ENCODE measurements at places on chromosomes 12 and 14.

DNA sequence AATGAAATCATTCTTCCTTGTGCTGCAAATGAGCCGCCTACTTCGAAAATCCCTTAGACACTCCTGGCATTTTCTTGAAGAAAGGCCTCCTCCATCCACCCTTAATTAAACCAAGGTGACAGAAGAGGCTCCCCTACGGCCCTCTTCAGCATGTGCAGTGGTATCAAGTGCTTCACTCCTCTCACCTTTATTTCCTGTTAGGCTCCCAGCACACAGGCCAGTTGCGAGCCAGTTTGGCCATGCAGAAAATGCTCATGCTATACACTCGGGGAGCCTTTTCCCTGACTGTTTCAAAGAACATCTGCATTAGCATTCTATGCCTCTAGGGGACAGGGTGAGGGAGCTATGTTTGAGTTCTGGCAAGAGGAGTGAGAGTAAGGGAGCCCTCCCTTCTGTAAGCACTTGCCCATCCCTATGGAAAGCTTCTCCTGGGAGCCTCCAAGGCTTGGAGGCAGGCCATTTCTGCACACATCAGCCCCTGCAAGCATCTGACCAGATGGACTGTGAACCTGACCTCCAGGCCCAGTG is 291.5 kb downstream of the RPS29 start:
- no peak for DNase-seq

- DNase-seq, result no peak
Measured at GRCh38 chr12:22600181-22600580, 24.8 kb upstream of the ETNK1 start.

- no peak for DNase-seq
Measured at GRCh38 chr12:108350511-108350910, 11.4 kb upstream of the CMKLR1 start.

DNA sequence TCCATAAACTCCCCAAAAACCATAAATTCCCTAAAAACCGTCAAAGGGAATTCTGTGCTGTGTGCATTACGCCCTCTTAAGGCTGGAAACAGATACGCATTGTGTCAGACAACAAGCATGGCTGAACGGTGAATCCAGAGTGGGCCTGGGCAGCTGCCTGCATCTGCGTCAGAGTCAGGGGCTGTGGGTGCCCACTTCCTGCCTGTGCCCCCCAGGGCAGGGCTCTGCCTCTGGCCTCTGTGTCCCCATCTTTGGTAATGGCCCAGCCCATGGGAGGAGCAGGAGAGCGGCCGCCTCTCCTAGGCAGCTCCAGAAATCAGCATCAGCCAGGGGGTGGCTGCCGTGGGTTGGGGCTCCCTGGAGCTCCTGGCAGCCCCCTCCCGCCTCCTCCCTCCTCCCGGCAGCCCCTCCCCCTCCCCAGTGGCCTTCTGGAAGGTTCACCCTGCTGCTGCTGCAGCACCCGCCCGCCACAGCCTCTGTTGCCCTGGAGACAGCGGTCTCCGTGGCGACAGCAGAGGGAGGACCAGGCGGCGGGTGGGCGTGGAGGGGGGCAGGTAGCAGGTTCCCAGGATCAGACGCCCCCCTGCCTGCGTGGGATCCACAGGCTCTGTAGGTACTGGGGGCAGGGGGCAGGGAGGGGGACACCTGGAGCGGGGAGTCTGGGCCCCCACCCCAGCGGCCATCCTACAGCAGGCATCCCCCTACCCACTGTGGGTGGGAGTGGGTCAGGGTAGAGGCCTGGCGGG is 5.9 kb downstream of the MMP17 start:
- DNase-seq, result no peak

DNA sequence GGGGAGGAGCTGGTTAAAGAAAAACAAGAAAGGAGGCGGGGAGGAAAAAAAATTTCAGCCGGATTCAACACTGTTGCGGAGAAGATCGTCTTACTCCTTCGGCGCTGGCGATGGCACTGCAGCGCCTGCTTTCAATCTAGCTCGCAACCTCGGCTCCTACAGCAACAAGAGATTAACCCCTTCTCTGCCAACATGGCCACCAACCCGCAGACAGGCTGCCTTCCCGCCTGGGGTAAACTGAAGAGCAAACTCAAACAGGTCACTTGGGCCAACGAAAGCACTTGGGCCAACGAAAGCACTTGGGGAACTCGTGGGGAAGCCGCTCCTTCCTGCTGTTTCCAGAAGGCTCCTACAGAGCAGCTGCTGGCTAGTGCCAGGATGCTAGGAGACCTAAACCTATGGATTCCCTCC is 73.7 kb downstream of the CIT start:
- DNase-seq, result no peak

DNA sequence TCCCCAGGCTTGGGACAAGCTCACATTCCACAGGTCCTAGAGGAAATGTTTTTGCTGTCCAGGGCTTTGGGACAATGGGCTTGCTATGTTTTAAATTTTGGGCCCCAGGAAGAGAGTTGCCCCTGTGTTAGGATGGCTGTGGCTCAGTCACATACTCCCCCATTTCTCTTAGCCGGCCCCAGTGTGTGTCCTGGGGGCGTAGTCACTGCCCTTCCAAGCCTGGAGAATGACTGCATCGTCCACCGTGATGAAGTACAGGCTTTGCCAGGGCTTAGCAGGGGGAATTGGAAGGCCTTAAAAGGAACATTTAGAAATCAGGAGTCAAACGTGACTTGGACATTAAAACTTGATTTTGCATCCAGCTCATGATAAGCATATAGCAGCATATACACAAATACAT is 293.6 kb downstream of the CACNA1C start:
- no peak for DNase-seq

- DNase-seq, result no peak
Measured at GRCh38 chr12:126734710-126735109, 1532.3 kb upstream of the TMEM132C start.

DNA sequence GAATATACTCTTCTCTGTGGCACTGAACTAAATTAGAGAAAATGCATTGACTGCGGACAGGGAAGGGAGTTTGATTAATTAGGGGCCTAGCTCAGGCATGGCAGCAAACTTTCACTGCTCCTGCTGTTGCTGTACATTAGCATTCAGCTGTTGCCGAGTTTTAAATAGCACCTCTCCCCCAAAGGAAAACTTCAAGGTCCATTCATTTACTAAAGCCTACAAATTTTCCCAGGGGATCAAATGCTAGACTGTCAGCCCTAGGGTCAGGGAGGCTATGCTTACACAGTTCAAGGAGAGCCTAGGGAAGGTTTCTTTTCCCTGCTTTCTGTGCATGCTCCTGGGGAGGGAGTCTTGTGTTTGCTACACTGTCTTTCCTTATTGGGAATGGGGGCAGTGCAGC is 60.0 kb upstream of the GZMB start:
- DNase-seq, result no peak

GRCh38 chr14:67798731-67799130 is 17.7 kb downstream of the ZFYVE26 start:
- DNase-seq, result no peak

DNA sequence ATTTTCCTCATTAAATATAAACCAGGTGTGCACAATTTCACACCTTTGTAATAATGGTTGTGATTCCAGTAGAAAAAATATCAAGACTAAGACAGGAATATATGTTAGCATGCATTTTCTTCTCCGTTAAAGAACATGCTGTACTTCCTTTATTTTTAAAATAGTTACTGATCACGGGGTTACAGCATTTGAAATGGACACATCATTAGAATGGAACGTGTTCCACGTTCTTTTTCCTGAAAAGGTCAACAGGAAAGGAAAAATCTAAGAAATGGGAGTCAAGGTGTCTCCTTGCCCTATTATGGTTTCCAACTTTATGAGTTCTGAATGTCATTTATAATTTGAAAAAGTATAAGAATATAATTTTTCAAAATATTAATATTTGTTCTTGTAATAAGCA is 1325.7 kb downstream of the SLC16A7 start:
- DNase-seq, result no peak

- DNase-seq, result no peak
Measured at GRCh38 chr14:32377046-32377646, 48.0 kb downstream of the AKAP6 start.

DNA sequence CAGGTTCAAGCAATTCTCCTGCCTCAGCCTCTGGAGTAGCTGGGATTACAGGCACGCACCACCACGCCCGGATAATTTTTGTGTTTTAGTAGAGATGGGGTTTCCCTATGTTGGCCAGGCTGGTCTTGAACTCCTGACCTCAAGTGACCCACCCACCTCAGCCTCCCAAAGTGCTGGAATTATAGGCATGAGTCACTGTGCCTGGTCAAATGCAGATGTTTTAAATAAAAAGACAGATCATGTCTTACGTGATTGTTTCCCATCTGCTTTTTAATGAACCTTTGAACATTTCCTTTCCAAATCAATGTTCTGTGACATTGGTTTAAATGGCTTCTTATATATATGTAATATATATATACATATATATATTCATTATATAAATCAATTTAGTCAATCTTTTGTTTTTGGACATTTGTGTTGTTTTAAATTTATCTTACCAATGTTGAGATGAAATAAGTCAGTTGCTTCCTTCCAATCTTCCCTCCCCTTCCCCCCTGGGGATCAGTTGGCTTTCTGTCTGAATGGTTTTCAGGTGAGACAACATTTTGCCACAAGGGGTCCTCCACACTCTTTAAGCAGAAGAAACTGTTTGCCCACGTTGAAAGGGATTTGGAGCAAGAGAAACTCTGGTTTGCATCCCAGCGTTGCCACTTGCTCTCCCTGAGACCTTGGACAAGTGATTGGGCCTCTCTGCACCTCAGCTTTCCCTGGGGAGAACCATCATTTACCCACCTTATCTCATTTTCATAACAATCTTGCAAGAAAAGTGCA is 47.6 kb upstream of the RBM19 start:
- DNase-seq, result peak; percentile 15

GRCh38 chr12:29249930-29250329 is 100.9 kb downstream of the FAR2 start:
- DNase-seq, result no peak

DNA sequence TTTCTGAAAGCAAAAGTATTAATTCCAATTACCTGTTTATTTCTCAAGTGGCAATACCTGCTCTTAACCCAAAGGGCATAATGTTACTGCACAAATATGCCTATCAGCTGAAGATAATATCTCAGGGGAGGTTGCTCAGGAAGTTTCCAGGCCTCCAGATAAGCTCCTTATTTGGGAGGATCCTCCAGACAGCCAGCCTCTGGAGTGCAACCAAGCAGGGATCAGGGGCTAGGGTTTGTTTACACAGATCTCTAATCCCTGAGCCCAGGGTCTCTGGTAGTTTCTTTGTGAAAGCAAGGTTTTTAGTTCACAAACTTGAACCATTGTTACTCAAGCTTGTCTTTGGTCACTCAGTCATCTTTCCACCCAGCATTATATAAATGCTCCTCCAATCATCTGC is 124.4 kb downstream of the SLC38A4 start:
- no peak for DNase-seq

GRCh38 chr12:11839091-11839641 is 189.7 kb downstream of the ETV6 start:
- DNase-seq, result no peak

GRCh38 chr12:22046968-22047390 is 961 bp downstream of the CMAS start:
- no peak for DNase-seq

- DNase-seq, result no peak
Measured at GRCh38 chr14:50836515-50836914, 5.6 kb upstream of the NIN start.

- no peak for DNase-seq
Measured at GRCh38 chr14:31159682-31160296, 47.8 kb downstream of the HECTD1 start.

- DNase-seq, result no peak
Measured at GRCh38 chr12:93208011-93208410, 169.7 kb upstream of the NUDT4 start.

- DNase-seq, result no peak
Measured at GRCh38 chr12:3838076-3838475, 35.1 kb downstream of the PARP11 start.

DNA sequence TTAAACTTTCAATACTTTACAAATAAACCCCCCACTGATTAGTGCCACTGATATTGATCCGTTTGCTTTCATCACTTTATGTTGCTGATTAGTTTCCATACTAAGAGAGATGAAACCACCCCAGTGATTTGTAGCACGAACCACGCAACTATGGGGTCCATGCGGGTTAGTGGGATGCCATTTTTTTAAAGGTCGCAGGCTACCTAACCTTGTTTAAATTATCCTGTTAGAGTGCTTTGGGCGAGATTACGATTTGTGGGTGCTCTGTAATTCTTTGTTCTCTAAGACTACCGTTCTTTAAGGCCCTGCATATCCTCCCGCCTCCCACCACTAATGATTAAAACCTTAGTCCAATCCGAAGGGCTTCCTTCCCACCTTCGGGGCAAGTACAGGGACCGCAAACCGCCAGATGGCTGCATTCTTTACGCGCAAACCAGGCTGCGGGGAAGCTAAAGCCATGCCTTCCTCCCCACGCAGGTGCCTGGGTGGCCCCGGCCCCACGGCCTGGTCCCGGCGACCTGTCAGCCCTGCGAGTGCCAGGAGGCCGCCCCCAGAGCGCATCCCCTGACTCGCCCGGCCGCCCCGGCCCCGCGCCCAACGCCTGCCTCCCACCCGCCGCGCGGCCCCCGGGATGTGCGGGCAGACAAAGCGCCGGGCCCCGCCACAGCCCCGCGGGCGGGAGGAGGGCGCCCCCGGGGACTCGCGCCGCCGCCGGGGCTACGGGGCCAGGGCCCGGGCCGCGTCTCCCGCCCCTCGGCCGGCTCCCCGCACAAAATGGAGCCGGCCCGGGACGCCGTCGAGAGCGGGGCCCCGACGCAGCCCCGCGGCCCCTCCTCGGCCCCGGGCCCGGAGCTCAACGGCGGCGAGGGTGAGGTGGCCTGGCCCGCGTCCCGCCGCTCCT is 759 bp downstream of the NFYB start:
- peak; percentile 57 for DNase-seq

GRCh38 chr12:85016413-85016812 is 19.7 kb downstream of the TSPAN19 start:
- no peak for DNase-seq

- DNase-seq, result no peak
Measured at GRCh38 chr14:40574780-40575179, 1031.9 kb upstream of the LRFN5 start.

DNA sequence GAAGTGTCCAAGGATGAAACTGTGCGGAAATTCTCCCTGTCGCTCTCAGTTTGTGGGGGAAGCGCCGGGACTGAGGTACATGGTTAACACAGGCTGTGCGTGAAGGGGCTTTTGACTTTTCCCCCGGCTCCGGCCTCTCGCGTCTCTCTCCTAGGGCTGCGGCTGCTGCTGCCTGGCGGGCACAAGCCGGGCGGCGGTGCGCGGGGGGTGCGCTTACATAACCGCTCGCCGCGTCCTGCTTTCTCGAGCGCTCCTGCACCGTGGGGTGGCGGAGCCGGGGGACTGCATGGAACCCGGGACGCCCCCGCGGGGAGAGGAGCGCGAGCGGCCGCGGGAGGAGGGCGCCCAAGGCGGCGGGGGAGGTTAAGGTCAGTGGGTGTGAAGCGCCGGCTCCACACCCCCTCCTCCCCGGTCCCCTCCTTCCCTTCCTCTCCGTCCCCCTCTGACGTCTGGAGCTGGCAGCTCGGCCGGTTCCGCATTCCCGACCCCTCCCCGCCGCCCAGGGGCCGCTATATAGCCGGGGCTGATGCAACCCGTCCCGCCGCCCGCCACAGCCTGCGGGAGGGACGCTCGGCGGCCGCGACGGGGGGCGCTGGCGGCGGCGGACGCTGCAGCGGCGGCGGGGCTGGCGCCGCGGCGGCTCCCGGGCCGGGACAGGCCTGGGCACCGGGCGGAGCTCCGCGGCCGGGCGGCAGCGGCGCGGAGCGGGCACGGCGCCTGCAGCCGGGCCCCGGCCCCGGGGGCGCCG is at the start of gene JDP2:
Gene JDP2, plus strand, starts transcription at position 541 of the 748 bp plus-strand sequence. CDS start 9,899 bp downstream, outside the sequence.
- peak; percentile 73 for DNase-seq

- DNase-seq, result no peak
Measured at GRCh38 chr14:55071870-55072640, 20.6 kb downstream of the MAPK1IP1L start.

GRCh38 chr14:97219431-97220017 is 422.3 kb downstream of the VRK1 start:
- no peak for DNase-seq

GRCh38 chr12:88255224-88255623 is 113.1 kb downstream of the TMTC3 start:
- no peak for DNase-seq
